ENCODE measurements at places on chromosomes 2 and 18.

GRCh38 chr18:48983793-48984437 lies 33.1 kb upstream of the SMAD7 start:
- DNase-seq, result no peak

DNA sequence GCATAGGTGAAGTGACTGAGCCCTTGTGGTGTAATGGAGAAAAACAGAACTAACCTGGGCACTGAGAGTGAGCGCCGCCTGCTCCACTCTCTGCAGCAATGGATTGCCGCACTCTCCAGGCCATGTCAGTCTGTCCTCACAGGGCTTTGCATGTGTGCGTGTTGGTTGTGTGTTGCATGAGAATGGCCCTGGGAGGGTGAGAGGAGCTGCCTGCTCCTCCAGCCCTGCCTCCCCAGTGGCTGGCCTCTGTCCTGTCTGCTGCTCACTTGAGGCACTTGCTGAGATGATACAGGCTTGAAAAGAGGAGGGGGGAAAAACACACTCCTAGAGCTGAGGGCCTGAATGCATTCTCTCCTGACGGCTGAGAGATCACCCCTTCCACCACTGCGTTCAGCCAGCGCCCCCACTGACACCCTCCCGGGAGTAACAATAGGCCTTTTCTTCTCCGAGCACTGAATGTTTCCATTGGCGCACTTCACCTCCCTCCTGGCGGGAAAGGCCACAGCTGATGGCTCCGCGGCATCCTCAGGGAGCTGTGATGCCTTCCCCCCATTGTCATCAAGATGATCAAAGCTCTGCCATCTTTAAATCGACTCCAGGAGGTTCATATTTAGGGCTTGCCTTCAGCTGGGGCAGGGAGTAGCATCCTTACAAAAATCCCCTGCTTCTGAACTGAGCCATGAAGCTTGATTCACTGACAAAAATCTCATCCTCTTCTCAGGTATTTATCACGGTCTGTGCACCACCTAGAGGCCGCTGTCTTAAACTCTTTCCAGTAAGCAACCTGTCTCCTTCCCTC lies 49.9 kb upstream of the DAPL1 start:
- DNase-seq, result peak; percentile 25

GRCh38 chr2:95382192-95382591 lies 20.3 kb upstream of the FAHD2A start:
- DNase-seq, result no peak

DNA sequence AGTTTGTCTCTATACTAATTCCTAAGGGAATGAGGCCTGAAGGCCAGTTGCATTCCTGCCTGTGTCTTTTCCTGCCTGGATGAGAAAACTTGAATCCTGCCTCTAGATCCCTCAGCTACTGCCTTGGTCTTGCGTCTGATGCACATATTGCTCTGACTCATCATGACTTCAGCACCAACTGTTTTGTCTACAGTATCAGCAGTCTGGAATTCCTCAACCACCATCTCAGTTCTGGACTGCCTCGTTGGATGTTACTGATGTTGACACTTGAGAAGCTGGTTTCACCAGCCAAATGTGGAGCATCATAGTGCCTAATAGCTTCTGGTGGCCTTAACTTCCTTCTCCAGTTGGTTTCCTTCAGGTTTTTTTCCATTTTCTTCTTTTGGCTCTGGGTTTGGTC lies 211.0 kb downstream of the CTNNA2 start:
- no peak for DNase-seq

- DNase-seq, result no peak
These were observed 1102.8 kb upstream of the KLHL29 start for GRCh38 chr2:22282220-22282619.

GRCh38 chr2:11133238-11133935 lies 21.9 kb upstream of the SLC66A3 start:
- DNase-seq, result no peak

DNA sequence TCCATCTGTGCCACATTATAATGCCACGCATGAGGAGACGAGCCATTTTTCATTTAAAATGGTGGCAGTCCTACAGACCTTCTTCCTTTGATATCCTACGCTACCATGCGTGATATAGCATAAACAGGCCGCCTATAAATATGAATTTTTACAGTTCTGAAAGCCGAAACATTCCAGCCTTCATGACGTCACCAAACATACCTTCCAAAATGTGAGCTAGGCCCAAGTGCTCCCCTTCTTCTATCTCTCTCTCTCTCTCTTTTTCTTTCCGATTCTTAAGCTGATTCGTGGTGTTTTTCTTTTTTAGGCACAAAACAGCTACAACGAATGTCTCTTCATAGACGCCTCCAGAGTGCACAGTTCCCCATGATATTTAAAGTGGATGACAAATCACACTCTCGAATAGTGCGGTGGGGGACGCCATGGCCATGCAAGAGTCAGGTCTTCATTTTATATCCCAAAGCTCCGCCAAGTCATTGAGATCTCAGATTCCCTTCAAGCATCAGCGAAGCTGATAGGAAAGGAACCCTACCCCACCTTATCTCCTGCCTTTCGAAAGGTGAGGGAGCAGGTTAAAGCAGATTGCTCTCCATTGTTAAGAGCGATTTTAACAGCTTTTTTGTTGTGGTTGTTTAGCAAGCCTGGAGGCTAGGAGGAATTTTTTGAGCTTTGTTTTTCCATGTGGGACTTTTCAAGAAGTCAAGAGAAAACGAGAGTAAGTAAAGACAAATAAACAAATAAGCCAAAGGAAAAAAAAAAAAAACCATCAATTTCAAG lies 436.3 kb downstream of the CMPK2 start:
- DNase-seq, result no peak

- no peak for DNase-seq
These were observed 806.4 kb upstream of the FANCL start for GRCh38 chr2:59047373-59047995.

- DNase-seq, result no peak
These were observed 28.8 kb downstream of the TANC1 start for GRCh38 chr2:158997037-158997790.

DNA sequence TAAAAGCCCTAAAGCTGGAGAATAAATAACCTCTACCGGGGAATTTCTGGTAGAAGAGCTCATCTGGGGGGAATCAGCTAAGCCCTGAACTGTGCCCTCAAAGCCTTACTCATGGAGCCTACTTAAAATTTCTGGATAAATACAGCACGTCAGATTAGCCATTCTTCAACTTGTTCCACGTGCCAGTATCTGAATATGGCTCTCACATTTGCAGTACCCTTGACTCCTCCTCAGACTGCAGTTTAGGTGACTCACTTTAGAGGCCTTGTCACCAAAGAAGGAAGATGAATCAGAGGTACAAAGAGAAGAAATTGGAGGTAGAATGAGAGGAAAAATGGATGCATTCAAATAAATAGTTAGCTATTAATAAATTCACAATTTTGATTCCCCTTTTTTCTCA lies 34.6 kb upstream of the POTEC start:
- no peak for DNase-seq

DNA sequence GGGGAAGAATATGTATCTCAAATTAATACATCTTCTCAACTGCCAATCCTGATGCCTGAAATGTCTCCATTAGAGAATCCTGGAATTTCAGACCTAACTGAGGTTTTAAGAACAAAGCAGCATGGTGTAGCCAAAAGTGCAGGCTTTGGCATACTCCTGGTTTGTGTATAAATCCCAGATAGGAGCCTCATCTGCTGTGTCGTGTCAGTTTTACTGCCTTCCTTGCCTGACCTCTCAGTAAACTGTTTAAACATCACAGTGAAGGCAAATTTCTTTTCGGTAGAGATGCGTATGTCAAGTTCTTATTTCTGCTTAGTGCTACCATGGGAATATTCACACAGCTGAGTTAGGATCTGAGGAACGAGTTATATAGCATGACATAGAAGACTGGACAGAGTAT lies 7.3 kb downstream of the SCG2 start:
- no peak for DNase-seq

DNA sequence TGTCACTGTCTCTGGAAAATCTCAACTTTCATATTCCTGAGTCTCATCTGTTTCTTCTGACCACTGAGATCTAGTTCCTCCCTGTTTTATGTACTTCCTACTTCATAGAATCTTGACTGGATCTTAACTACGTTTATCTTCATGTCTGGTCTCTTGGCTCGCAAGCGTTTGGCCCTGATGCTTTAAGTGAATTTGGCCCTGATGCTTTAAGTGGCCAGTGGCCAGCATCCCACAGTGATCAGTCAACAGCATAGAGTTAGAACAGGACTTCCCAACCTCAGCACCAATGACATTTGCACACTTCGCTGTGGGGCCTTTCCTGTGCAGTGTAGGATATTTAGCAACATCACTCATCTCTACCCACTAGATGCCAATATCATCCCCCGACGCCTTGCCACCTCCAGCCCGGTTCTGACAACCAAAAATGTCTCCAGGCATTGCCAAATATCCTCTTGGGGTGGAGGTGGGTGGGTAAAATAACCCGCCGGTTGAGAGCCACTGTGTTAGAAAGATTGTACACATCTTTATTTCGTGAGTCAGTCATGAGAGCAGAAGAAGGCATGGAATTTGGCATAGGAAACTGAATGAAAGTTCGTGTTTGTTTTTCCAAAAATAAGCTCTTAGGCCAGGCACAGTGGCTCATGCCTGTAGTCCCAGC lies 12.2 kb downstream of the TM4SF20 start:
- DNase-seq, result no peak

GRCh38 chr18:70659036-70659925 lies 370.4 kb downstream of the SOCS6 start:
- peak; percentile 73 for DNase-seq

DNA sequence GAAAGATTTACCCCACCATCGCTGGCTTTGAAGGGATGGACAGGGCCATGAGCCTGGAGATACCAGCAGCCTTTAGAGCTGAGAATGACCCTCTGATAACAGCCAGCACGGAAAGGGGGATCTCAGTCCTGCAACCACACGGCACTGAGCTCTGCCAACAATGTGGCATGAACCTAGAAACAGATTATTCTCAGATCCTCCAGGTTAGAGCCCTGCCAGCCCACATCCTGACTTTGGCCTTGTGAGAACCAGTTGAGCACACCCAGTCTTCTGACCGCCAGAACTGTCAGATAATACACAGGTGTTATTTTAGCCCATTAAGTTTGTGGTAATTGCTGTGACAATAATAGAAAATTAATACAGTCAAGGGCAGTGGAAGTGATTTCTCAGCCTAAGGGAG lies 9.4 kb upstream of the GNLY start:
- DNase-seq, result peak; percentile 25

- no peak for DNase-seq
These were observed 109.6 kb upstream of the KCTD1 start for GRCh38 chr18:26657631-26658581.

DNA sequence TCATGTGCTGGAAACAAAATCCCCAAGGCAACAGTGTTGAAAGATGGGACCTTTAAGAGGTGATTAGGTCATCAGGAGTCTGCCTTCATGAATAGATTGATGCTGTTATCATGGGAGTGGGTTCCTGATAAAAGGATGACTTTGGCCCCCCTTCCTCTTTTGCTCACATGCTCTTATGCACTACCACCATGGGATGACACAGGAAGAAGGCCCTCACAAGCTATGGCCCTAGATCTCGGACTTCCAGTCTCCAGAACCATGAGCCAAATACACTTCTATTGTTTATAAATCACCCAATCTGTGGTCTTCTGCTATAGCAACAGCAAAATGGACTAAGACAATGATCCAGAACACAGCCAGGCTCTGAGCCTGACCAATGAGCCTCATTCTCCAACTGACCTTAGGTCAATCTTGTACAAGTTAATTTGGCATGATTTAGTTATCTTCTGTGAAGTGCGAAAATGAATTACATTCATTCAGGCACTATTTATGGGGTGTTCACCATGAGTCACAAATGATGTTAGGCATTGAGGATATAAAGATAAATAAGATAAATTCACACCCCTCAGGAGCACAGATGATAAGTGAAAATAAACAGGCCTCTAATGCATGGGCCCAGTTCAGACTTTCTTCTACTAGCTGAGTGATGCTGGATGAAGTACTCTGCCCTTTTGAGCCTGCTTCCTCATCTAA lies 37.7 kb upstream of the NT5C1B start:
- DNase-seq, result no peak

DNA sequence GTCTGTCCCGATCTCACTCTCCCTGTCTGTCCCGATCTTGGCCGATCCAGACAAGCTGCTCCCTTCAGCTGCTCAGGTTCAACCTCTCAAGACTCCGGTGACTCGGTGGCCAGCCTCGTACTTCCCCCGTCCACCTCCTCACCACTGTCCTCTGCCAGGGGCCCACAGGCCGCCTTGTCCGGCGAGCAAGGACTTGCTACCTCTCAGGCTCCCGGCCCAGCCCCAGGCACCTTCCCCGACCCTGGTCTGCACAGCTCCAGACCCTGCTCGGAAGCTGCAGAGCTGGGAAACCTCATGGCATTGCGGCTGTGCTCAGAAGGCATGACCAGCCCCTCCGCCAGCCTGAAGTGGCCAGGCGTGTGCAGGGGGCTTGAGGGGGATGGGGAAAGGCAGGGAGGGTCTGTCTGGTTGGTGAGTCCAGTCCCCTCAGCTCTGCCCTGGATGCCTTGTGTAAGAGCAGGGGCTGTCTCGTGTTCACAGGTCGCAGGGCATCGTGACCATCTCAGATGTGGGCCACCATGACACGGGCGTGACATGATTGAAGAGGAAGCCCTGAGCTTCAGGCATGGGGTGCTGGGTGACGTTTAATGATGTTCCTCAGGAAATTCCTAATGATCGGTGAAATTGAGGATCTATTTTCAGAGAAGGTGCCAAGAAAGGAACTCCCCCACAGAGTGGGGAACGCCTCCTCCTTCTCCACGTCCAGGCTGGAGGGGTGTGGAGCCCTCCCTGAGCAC lies 121.2 kb upstream of the CTDP1 start:
- DNase-seq, result no peak

GRCh38 chr2:157107460-157107859 lies 150.0 kb upstream of the GALNT5 start:
- no peak for DNase-seq

DNA sequence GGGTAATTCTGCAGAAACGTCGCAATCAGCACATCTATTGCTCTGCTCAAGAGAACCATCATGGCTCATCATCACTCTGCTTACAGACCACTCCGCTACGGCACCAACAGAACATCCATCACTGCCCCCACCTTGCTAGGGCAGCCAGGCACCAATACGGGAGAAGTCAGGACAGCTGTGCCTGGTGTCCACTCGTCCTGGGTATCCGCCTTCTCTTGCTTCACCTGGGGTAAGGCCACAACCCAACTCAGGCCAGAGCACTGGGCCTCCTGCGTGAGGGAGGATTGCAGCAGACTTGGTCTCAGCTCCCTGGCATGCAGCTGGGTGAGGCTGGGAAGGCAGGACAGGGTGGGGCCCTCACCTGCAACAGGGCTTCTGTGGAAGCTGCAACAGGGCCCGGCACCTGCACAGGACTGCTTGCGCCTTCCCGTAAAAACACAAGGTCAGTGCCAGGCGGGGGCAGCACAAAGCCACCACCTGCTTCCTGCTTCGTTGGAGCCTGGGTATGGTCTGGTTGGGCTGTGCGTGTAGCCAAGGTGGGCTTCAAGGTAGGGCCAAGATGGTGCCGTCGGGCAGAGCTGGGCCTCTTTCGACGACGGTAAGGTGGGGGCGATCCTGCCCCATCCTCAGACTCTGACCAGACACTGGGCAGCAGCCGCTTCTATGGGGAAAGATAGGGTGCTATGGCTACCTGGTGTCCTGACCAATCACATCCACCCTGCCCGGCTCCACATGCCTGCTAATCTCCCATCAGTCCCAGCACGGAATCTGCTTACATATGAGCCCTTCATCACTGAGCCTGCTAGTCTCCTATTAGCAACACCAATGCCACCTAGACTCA lies 7.1 kb upstream of the CFAP53 start:
- DNase-seq, result no peak
